Liver (tissue), 10 donors: ENCODE measurements at places on chromosomes 4 and X. TPM values are rescaled to one million over a fixed set of nuclear protein-coding genes. Genes with fewer than 3 reads are reported as not detected.

DNA sequence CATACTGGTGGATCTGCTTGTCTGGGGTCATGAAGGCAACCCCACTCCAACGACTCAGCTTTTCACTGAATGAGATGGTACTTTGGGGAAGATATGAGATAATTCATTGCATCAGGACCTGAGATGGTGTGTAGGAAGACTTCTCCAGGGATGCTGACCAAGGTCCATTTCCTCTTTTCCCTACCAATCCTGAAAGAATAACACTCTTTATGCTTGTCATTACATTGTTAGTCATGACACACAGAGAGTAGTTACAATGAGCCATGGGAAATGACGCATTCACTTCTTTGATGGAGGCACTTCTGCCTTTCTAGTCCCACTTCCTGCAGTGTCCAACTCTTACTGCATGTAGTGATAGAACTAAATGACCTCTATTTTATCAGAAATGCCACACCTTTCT is 58.6 kb downstream of the AREG start:
- H3K27me3 ChIP-seq = peaks cover 7% of the 10 kb centered on the region
- H3K27ac ChIP-seq = no peak overlapping the region
- no peak for DNase-seq
- H3K36me3 ChIP-seq = no peaks in the 10 kb centered on the region

DNA sequence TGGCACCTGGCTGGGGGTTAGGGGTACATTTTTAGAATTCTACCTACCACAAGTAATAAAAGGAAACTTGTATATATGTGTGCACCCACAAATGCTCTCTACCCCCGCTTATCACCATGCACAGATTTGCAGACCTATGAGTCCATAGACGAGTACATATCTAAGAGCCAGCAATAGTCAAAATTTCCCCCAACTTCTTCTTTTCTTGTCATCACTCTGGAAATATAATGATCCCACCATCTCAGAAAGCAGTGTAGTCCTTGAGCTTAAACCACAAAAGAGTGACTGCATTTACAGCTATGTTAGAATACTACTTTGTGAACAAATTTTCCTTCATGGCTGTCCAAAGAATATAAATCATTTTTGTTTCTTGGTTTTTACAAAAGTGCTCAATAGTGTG is 66.1 kb downstream of the LHFPL1 start:
- no peak for DNase-seq
- H3K27me3 ChIP-seq = no peaks in the 10 kb centered on the region
- H3K27ac ChIP-seq = no peak overlapping the region
- H3K4me3 ChIP-seq = no peak overlapping the region
- H3K4me1 ChIP-seq = no peaks in the 10 kb centered on the region

Gene CENPVL2
- total RNA-seq = not detected

Gene SULT1E1
- 14.7 TPM for total RNA-seq

GRCh38 chrX:143788265-143788664 is 67.7 kb upstream of the SPANXN2 start:
- no peaks in the 10 kb centered on the region for H3K36me3 ChIP-seq
- no peak for DNase-seq
- H3K27ac ChIP-seq = no peak overlapping the region
- no peaks in the 10 kb centered on the region for H3K27me3 ChIP-seq

DNA sequence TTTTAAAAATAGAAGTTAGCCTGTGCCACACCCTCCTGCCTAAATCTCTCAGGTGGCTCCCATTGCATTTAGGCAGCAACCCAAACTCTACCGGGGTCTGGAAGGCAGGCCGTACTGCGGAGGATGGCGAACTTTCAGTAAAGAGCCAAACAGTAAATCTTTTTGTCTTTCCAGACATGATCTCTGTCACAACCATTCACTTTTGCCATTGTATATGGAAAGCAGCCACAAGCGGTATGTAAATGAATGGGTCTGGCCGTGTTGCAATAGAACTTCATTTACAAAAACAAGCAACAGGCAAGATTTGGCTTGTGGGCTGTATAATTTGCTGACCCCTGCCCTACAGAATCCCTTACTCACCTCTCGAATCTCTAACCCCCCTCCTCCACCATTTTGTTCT is 3.3 kb downstream of the RADX start:
- no peaks in the 10 kb centered on the region for H3K27me3 ChIP-seq
- H3K36me3 ChIP-seq = no peaks in the 10 kb centered on the region

DNA sequence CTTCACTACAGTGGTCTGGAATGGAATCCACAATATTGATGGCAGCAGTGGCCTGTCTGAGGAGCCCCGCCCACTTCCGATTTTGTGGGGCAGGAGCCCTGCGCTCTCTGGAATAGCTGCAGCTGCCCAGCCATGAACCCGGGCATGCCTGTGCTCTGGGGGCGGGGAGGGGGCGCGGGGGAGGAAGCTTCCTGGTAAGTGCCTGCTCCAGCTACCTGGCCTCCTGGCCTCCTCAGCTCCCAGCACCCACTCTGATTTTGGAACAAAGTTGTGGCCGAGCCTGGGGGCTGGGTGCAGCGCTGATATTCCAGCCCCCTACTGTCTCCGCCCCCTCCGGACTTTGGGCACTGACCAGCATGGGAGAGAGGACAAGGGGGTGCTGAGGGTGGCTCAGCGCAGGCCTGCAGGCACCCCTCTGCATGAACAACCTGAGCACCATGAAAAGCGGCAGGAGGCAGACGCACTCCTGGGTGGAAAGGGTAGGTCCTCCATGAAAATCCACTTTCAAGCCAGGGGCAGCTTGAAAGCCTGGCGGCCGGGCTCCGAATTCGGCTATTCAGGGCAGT is 972.7 kb upstream of the AGA start:
- peak overlapping the region; percentile 63 for H3K27ac ChIP-seq
- H3K27me3 ChIP-seq = no peaks in the 10 kb centered on the region
- no peaks in the 10 kb centered on the region for H3K4me1 ChIP-seq
- no peak overlapping the region for H3K4me3 ChIP-seq
- H3K36me3 ChIP-seq = no peaks in the 10 kb centered on the region
- DNase-seq = no peak

Gene GLRA3
- not detected for total RNA-seq

DNA sequence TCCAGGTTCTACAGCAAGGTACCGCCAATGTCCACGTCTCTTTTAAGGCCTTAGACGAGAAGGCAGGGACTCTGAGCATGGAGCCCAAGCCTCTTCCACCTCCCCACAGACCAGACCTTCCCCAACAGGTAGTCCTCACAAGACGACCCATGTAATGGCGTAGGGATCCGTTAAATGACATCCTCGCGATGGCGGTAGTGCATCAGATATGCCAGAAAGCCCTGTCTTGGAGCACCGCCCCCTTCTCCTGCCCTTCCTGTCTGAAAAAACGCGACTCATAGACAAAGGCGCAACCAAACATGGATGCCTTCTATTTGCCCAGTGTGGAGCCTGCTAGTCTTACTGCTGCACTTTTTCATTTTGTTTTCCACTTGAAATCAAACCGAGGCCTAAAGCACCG is 185.4 kb downstream of the OR13H1 start:
- no peaks in the 10 kb centered on the region for H3K27me3 ChIP-seq
- peak overlapping the region; percentile 88 for H3K27ac ChIP-seq
- H3K4me3 ChIP-seq = no peak overlapping the region
- no peak for DNase-seq
- no peaks in the 10 kb centered on the region for H3K36me3 ChIP-seq
- H3K4me1 ChIP-seq = peaks cover 9% of the 10 kb centered on the region

GRCh38 chrX:38287674-38288073 is 39.6 kb downstream of the RPGR start:
- no peaks in the 10 kb centered on the region for H3K36me3 ChIP-seq
- H3K4me3 ChIP-seq = no peak overlapping the region
- no peaks in the 10 kb centered on the region for H3K4me1 ChIP-seq
- H3K27me3 ChIP-seq = no peaks in the 10 kb centered on the region

DNA sequence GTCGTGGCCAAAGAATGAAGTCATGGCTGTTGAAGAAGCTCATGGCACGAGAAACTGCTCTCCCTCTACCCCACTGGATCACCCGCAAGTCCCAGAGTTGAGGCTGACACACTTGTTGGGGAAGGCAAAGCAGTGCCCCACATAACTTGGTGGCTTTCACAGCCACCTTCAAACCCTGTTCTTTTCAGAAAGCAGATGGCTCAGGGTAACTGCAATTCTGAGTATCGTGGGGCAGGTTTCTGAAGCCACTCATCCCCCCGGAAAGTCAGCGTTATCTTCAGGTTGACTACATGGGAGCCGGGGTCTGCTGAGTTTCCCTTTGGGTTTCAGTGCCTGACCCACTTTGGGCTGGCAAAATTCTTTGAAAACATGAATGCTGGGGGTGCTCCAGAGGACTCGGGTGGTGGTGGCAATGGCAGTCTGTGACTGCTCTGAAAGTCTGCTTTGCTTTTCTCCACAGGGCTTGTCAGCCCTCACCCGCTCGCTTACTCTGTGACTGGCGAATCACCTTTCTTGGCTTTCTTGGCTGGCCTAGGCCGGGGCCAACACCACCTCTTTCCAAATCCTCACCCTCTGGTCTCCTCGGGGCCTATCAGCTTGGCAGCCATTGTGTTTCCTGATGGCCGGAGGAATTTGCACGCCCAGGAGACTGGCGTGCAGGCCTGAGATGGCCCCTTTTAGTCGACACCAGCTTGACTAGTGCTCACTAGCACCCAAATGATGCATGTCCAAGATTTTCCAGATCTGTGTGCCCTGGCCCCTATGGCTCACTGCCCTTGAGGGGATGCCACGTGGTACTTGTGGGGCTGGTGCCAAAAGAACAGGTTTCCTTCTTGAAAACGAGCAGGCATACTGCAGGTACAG is 7.3 kb downstream of the PPP1R3F start:
- no peak for DNase-seq
- H3K27ac ChIP-seq = no peak overlapping the region
- no peaks in the 10 kb centered on the region for H3K27me3 ChIP-seq
- H3K4me1 ChIP-seq = peaks cover under 1% of the 10 kb centered on the region
- H3K36me3 ChIP-seq = no peaks in the 10 kb centered on the region
- H3K4me3 ChIP-seq = no peak overlapping the region

DNA sequence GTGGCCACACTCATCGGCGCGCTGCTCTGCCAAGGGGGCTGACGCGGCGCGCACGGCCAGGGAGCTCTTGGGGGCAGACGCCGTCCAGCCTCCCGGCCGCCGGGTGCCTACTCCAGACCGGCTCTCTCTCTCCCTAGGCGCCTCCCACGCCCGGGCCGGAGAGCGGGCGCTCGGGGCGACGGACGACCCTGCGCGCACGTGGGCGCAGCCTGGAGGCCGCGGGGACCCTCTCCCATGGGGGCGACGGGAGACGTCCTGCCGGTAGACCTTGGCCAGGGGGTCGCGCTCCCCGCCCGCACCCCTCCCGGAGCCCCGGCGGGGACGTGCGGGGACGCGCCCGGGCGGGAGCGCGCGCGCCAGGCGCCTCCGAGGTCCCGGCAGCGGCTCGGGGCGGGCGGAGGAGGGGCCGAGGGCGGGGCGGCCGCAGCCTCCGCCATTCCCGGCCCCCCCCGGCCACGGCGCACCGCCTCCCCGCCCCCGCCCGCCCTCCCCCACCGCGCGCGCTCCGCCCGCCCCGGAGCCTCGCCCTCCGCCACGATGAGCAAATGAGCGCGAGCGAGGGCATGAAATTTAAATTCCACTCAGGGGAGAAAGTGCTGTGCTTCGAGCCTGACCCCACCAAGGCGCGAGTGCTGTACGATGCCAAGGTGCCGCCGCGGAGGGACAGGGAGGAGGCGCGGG is at the start of gene MSL3:
Gene MSL3, plus strand, starts transcription at position 519 of the 681 bp plus-strand sequence. Its CDS starts 27 bp downstream, at position 546.
- peak within 1 kb of the TSS; percentile 82 for H3K4me3 ChIP-seq
- H3K36me3 ChIP-seq = peaks cover 2% of the 10 kb centered on the region
- H3K4me1 ChIP-seq = peaks cover 6% of the 10 kb centered on the region
- peak within 1 kb of the TSS; percentile 91 for H3K27ac ChIP-seq
